Dorsolateral prefrontal cortex (tissue), 122 donors: ENCODE measurements at places on chromosomes 6 and 20.

DNA sequence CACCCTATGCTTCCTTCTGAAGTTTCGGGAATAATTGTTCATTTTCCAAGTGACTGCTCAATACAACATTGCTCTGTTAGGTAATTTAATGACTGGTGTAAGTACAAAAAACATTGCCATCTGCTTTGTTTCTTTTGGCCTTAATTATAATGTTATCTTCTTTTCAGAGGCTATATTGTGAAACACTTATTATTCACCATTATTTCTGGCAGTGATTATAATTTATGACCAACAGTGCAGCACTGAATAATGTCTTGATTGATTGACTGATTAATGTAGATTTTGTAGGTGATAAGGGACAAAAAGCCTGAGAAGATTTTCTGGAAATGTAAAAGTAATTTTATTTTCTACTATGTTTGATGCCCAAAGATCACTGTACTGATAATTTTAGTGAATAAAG lies 377.7 kb downstream of the PLCB1 start:
- DNase-seq, result no peak

GRCh38 chr6:6085928-6086668 lies 79.4 kb upstream of the NRN1 start:
- no peak for DNase-seq

DNA sequence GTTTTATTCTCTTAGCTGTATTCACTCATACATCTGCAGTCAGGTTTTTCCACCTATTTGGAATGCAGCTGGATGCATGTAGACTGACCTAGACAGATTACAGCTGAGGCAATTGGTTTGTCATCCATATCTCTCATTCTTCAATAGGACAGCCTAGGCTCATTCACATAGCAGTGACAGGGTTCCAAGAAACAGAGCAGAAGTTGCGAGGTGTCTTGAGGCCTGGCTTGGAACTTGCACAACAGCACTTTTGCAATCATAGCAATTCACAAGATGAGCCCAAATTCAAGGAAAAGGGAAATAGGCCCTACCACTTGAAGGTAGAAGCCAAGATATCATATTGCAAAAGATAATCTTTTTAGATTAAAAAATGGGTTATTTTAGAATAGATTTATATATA lies 508.9 kb upstream of the JAG1 start:
- DNase-seq, result no peak

DNA sequence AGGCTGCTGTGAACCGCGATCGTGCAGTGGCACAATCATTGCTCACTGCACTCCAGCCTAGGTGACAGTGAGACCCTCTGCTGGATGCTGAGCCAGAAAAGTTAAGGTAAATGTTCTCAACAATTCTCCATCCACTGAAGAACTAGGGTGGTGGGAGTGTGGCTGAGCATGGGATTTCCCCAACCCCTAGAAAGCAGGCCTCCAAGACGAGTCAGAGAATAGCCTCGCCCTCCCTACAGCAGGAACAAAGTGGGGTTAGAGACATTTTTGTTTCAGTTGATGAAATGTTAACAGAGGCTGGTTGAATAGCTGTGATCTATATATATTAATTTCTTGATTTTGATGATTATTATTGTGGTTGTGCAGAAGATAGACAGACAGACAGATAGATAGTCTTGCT lies 6.1 kb upstream of the ALDH8A1 start:
- no peak for DNase-seq

DNA sequence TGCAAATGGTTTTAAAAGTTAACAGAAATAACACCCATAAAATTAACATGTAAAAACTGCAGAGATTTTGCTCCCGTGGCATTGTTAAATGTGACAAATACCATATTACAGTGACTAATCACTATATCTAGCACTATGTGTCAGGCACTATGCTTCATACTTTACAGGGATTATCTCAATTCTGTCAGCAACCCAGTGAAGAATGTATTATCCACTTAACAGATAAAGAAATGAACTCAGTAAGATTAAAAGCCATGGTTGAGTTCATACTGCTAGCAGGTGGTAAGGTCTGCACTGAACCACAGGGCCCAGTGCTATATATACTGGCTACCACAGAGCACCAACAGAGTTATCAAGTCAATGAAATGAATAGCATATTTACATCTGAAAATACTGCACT lies 65.4 kb downstream of the RWDD2A start:
- no peak for DNase-seq

GRCh38 chr6:38088829-38089228 lies 269.3 kb downstream of the ZFAND3 start:
- no peak for DNase-seq

DNA sequence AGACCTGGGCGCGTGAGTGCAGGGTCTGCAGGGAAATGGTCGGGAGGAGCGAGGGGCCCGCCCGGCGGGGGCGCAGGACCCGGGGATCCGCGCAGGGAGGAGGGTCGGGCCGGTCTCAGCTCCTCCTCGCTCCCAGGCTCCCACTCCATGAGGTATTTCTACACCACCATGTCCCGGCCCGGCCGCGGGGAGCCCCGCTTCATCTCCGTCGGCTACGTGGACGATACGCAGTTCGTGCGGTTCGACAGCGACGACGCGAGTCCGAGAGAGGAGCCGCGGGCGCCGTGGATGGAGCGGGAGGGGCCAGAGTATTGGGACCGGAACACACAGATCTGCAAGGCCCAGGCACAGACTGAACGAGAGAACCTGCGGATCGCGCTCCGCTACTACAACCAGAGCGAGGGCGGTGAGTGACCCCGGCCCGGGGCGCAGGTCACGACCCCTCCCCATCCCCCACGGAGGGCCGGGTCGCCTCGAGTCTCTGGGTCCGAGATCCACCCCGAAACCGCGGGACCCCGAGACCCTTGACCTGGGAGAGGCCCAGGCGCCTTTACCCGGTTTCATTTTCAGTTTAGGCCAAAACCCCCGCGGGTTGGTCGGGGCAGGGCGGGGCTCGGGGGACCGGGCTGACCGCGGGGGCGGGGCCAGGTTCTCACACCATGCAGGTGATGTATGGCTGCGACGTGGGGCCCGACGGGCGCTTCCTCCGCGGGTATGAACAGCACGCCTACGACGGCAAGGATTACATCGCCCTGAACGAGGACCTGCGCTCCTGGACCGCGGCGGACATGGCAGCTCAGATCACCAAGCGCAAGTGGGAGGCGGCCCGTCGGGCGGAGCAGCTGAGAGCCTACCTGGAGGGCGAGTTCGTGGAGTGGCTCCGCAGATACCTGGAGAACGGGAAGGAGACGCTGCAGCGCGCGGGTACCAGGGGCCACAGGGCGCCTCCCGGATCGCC lies 54.2 kb upstream of the HLA-A start:
- peak; percentile 45 for DNase-seq

GRCh38 chr20:14055127-14055742 lies 59.9 kb downstream of the MACROD2 start:
- no peak for DNase-seq

- no peak for DNase-seq
These were observed 920 bp upstream of the WTAP start for GRCh38 chr6:159726255-159726917.

GRCh38 chr20:58555078-58555765 lies 40.0 kb upstream of the APCDD1L start:
- DNase-seq, result no peak

DNA sequence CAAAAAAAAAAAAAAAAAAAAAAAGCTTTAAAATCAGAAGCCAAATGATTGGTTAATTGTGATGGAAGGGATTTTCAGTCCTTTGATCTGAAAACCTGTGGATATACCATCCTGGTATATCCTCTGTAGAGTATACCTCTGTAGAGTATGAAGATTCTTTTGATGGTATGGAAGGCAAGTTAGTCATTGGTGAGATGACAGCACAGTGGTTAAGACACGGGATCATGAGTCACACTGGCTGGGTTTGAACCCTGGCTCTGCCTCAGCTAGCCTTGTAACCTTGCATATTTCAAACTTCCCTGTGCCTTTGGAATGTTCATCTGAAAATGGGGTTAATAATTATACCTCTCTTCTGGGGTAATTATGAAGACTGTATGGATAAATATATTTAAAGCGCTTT lies 179.3 kb downstream of the CARMIL1 start:
- no peak for DNase-seq

DNA sequence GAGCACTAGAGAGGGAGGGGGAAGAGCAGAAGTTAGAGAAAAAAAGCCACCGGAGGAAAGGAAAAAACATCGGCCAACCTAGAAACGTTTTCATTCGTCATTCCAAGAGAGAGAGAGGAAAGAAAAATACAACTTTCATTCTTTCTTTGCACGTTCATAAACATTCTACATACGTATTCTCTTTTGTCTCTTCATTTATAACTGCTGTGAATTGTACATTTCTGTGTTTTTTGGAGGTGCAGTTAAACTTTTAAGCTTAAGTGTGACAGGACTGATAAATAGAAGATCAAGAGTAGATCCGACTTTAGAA lies 2.0 kb downstream of the ID4 start:
- DNase-seq, result no peak

DNA sequence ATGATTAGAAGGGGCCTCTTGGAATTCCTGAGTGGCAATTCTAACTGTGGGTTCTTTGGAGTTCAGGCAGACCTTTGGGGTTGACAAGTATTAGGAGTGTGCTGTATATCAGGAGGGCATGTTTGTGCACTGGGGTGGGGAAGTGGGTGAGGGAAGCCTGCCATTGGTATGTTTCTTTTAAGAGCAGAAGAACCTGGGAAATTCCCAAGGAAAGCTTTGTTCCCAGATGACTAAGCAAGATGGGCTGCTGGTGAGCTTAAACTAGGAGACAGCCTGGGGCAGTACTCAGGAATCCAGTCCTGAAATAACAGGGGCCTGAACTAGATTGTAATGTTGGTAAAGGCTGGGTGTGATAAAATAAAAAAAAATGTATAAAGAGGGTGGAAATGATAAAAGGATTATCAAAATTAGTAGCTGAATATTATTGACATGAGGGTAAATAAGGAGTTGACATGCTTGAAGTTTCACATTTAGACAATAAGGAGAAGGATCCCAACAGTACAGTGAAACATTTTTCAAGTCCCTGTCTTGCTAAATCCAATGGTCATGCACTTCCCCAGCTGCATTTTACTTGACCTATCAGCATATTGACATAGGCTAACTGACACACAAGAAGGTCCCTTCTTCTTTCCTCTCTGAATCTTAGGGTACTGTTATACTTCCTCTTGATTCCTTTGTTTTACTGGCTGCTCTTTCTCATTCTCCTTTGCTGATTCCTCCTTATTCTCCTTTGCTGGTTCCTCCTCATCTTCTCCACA lies 18.4 kb upstream of the IFNGR1 start:
- no peak for DNase-seq

GRCh38 chr6:25922301-25922700 lies 8.2 kb downstream of the SLC17A2 start:
- DNase-seq, result no peak

- DNase-seq, result no peak
These were observed 94.7 kb downstream of the HUS1B start for GRCh38 chr6:562052-562676.

- DNase-seq, result no peak
These were observed 274.5 kb upstream of the RNF24 start for GRCh38 chr20:4289875-4290274.
